ENCODE measurements at places on chromosomes 4 and X. TPM values are rescaled to one million over a fixed set of nuclear protein-coding genes. Genes with fewer than 3 reads are reported as not detected.

DNA sequence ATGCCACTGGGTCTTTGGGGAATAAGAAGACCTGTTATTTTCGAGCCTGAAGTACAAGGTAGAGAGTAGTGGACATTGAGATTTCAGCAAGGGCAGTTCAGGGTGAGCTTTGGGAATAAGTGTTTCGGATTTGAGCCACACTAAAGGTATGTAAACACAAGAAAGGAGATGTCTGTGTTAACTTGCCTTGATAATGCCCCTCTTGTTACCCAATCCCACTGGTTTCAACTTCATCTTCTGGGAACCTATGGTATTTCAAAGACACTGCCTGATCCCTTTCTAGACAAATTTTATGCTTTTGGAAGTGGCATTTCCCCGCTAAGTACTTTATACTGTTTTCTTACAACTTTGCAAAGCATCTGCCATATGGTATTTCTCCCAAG, 79.4 kb downstream of the SLC9A6 start:
- no peak for DNase-seq

GRCh38 chrX:72436010-72436409, 130.3 kb upstream of the CITED1 start:
- DNase-seq: no peak

BMPR1B gene
- 12.5 TPM for total RNA-seq

GRCh38 chr4:125486351-125486750, 171.6 kb downstream of the FAT4 start:
- no peak for DNase-seq

PLP1 gene
- total RNA-seq: 9.6 TPM

DNA sequence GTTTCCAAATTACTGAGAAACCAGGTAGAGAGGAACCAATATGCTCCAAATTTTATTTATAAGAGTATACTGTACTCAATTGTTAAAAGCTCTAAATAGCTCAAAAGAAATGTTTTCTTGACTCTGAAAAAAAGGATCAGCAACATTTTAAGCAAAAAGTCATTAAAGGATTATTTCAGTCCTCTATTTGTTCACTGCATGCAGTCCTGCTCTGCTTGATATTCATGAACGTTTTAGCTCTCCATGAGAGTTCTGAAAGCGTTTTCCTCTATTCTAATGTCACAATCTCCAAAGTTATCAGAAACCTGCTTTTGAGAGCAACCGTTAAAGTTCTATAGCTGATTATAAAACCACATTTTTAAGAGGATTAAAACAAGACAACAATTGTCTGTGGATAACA, 110.5 kb downstream of the APOOL start:
- DNase-seq: no peak

FGF2 gene
- 2.0 TPM for total RNA-seq

GRCh38 chr4:157977086-157977485, 195.7 kb downstream of the GASK1B start:
- no peak for DNase-seq

DNA sequence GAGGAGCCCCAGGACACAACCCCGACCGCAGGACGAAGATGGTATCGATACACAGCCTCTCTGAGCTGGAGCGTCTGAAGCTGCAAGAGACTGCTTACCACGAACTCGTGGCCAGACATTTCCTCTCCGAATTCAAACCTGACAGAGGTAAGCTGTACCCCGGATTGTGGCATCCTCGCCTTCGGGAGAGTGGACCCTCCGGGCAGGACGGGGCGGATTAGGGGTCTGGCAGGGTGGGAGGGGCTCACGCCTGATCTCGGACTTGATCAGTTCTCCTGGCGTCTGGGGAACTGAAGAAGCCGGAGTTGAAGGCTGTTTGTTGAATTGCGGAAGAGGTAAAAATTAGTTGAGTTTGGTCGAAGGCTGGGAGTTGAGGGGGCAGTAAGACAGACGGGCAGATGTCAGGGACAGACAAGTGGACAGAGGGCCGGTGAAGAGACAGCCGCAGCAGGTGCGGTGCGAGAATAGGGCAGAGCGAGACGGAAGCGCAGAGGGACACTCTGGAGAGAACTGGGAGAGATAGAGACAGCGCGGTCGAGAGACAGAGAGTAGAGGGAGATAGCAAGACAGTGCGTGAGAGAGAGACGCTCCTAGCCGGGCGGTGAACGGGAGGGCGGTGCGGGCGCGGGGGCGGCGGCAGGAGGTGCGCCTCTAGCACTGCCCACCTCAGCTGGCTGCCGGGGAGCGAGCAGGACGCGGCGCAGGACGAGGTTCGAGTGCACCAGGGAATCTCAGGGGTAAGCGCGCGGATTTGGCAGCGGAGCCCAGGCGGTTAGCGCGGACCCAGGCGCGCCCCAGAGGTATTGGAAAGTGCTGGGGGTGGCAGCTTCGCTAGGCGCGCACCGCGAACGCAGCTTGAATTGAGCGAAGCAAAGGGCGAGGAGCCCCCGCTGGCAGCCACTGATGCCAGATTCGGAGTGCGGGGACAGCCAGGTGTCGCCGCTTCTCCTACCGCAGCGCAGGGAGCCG, 23.9 kb downstream of the ARHGAP36 start:
- DNase-seq: no peak
